RPMI7951 (cell line): ENCODE measurements at places on chromosomes 6 and 20. TPM values are rescaled to one million over a fixed set of nuclear protein-coding genes. Genes with fewer than 3 reads are reported as not detected.

CCR6 gene
- not detected in 2 replicates for total RNA-seq

DNA sequence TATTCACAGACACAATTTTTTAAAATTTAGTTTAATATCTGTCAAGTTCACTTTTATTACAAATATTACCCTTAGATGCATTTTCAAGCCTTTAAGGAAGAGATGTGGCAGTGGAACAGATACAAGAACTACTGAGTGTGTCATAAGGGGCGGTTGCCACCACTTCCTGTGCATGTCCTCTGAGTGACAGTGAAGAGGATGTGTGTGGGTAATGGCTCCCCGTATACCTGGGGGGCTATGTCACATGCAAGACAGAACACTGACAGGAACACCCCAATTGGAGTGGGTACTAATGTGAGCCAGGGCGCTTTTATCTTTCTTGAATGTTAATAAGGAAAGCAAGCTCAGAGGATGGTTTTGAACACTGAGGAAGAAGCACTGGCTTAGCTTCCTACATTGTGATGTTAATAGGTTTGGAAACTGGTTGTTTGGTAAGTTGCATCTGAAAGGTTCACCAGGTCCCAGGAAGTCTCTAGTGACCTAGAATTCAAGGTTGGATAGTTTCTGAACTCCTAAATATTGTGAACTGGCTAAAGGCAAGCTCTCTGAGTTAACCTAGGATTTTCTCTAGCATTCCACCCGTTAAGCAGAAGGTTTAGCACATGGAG lies 83.4 kb upstream of the ASF1A start:
- DNase-seq, result no peak

GRCh38 chr6:3747100-3747737 lies 4.3 kb downstream of the PXDC1 start:
- no peak for DNase-seq

GRCh38 chr6:136551103-136551502 lies 881 bp upstream of the MAP7 start:
- no peak for DNase-seq

ALDH5A1 gene
- under 0.01 and 0.68 TPM in 2 replicates for total RNA-seq

GRCh38 chr20:14951105-14951504 lies 613.7 kb upstream of the FLRT3 start:
- no peak for DNase-seq

BCAS1 gene
- under 0.01 TPM in 1 of 2 replicates, not detected in the other for total RNA-seq

- DNase-seq, result no peak
Measured at GRCh38 chr6:34143884-34144580, 1.9 kb downstream of the GRM4 start.

DNA sequence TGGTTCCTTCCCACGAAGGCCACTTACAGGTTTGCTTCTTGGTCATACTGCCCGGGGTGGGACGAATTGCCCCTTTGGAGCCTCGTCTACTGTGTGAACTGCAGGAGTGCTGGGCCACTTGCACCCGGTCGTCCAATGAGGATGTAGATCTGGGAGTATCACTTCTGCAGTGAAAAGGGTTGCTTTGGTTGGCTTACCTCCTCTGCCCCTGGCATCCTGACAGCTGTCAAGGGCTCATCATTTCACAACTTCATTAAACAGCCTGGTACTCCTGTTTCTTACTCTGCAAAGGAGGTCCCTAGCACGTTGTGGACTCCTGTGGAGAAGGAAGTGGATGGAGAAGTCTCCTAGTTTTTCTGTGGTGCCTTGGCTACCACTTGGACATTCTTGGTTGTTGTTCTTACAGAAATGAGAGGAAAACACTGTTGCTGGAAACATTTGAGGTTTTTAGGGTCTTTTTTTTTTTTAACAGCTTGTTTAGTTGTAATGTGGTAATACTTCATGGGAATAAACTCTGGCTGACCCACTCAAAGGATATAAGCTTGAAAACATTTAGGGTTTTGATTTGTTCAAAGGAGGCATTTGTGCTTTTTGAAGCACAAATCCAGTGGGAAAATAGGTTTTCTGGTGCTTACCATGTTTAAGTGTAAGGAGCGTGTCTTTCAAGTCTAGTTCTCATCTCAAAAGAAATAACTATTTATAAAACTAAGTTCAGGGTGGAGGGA lies 60.7 kb downstream of the AKAP12 start:
- no peak for DNase-seq

DNA sequence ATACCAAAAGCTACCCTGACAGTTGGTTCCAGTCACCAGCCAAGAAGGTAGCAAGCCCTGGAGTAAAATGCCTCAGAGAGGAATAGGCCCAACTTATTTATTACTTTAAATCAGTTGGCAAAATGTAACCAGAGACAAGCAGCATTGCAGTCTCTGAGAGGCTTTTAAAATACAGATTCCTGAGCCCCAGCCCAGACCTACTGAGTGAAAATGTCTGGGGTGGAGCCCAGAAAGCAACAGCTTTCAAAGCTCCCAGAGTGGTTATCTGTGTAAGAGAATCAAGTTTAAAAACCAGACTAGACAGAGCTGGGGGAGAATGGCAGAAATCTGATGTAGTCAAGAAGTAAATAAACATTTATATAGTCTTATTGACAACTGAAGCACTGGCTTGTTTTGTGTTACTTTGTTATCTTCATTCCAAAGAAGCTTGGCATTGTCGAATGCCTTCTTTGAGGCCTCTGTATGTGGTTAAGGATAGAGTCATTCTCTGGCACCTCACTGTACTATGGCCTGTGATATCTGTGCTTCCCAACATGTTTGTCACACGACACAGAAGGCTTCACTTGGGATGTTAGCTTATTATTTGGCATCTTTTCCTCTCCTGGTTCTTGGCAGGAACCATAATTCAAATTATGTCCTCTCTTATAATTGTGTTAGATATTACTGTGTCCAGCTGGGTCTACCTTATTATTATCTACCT lies 313.5 kb downstream of the SLC35F1 start:
- no peak for DNase-seq
